ENCODE measurements at places on chromosomes 6 and 20. TPM values are rescaled to one million over a fixed set of nuclear protein-coding genes. Genes with fewer than 3 reads are reported as not detected.

DNA sequence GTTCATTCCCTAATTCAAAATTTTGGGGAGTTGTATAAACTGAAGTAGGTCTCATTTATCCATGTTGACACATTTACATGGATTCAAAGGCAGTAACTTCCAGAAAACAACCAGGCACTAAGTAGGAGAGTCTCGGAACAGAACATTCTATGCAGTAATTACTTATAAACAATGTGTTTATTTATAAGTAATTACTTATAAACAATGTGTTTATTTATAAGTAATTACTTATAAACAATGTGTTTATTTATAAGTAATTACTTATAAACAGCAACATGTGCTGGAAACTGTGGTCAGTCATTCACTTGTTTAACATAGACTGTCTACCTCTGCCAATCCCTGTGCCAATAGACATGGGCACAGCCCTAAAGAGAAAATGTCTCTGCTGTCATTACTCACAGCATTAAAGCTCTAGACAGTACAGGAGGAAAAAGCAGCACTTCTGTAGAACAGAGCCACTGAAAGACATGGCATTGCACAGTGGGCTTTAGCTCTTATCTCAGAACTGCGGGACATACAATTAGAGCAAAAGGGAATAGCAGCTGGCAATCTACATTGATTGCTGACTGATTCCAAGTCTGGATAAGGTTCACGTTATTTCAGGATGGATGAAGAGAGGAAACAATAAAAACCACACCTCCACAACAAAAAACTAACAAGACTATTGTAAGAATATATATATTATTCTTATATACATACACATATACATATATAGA lies 188.2 kb downstream of the WDR27 start:
- DNase-seq: no peak

DNA sequence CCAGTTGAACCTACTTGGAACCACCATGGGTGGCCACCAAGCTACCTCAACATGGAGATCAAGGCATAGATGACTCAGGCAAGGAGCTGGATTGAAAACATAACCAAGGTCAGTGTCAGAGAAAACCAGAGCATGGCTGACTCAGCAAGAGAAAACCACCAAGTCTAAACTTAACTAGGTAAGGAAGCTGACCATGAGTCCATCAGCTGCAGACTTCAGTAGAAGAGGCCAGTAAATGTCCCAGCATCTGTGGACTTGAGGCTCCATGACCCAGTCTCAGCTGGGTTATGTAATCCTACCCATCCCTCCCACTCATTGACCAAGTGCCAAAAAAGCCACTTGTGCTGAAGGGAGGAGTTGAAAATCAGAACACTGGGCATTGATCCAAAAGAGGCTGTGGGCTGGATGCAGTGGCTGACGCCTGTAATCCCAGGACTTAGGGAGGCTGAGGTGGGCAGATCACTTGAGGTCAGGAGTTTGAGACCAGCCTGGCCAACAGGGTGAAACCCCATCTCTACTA lies 93.7 kb upstream of the CBLN4 start:
- DNase-seq: no peak

GRCh38 chr20:12977328-12978125 lies 31.2 kb upstream of the SPTLC3 start:
- no peak for DNase-seq

DNA sequence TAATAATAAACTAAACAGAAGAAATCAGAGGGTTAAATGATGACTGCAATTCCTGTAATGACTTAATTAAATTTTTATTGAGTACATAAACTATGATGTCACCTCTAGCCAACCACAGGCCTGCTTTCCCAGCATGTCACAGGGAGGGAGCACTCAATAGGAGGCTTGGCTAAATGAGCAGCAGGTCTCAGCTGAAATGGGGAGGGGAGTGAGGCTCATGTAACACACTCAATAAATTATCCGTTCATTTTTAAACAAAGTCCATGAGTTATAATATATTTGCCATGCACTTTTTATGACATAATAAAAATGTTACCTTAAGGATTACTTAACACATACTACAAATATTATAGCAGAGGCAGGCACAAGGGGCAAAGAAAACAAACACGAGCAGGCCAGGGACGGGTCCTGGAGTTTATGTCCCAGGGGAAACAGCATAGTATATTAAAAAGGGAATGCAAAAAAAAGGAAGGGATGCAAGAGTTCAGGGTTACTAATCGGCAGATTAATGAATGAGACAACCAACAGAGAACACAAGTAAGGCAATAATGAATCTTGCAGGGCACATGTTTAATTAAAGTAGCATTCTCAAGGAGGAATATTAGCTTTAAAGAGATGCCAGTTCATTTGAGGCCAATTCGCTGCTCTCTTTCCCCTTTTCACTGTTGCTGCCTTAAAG lies 27.1 kb upstream of the FAM83C start:
- DNase-seq: no peak

DNA sequence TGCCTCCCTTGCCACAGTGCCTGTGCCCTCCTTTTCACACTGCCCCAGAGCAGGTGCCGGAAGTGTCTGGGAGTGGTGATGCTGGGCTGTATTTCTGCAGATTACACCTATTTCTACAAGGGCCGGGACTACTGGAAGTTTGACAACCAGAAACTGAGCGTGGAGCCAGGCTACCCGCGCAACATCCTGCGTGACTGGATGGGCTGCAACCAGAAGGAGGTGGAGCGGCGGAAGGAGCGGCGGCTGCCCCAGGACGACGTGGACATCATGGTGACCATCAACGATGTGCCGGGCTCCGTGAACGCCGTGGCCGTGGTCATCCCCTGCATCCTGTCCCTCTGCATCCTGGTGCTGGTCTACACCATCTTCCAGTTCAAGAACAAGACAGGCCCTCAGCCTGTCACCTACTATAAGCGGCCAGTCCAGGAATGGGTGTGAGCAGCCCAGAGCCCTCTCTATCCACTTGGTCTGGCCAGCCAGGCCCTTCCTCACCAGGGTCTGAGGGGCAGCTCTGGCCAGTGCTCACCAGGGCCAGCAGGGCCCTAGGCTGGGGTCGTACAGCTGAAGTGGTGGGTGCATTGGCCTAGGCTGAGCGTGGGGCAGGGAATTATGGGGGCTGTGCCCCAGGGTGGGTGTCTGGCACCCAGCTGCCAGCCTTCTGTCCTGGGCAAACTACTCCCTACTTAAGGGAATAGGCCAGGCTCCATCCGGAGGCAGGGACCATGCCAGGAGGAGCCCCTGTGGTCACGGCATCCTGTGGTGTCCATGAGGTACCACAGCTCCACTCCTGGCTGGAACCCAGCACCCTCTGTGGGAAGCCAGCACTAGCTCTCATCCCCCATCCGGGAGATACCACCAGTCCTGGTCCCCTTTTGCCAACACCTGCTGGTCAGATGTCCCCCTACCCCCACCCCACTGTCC lies 3.5 kb downstream of the MMP24OS start:
- DNase-seq: no peak

The CRISP2 gene
- total RNA-seq: 0.82 TPM

The PROCR gene
- 4.9 TPM for total RNA-seq

The CENPQ gene
- 4.5 TPM for total RNA-seq

The PTK6 gene
- total RNA-seq: not detected

The NHSL1 gene
- total RNA-seq: 71.3 TPM

The SIRPB1 gene
- total RNA-seq: 0.41 TPM
